ENCODE measurements at places on chromosomes 16 and 17. TPM values are rescaled to one million over a fixed set of nuclear protein-coding genes. Genes with fewer than 3 reads are reported as not detected.
A peak's percentile ranks its signal among the peaks of the same experiment; 100 is the strongest.

DNA sequence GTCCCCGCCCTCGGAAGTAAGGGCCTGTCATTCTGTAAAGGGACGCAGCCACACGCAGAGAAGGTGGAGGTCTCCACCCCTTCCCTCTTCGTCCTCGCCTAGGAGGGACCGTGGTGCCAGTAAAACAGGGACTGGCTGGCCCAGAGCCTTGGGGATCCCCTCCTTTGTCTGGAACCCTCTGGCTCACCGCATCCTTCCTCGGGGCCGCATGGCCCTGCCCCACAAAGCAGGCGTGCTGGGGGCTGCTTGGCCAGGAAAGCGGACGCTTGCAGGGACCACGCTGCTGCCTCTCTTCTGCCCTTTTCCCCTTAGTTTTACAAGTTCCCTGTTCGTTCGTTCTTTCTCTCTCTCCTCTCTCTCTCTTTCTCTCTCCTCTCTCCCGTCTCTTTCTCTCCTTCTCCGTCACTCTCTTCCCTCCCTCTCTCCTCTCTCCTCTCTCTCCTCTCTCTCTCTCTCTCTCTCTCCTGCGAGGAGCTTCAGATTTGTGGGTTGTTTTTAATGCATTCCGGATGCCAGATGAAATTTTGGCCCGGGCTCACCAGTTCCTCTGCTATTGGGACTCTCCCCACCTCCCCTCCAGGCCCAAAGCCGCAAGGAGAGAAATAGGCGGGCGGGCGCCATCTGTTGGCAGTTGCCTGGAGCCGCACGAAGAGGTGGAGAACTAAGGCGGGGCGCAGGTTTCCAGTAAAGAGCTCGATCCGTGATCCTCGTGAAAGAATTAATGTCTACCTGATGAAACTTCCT, 35.1 kb upstream of the CDRT4 start:
- no peak overlapping the region for H3K4me3 ChIP-seq
- H3K27me3 ChIP-seq, result no peaks in the 10 kb centered on the region
- H3K4me1 ChIP-seq, result peaks cover 7% of the 10 kb centered on the region
- H3K27ac ChIP-seq, result no peak overlapping the region

DNA sequence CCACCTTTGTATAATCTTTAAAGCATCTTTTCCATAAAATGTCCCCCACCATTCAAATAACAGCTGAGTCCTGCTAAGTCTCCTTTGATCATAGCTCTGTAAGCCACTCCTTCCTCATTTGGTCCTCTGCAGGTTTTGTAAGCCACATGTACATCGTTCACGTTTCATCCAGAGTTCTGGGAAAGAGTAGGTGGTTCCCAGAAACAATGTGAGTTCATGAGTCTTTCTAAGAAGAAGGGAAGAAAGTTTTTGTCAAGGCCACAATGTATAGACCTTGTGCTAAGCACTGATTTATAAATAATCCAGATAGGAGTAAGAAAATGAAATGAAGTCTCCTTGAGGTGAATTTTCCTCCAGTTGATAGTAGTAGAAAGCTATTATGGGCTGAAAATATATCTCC, 8.7 kb upstream of the ANKS4B start:
- H3K27me3 ChIP-seq, result peaks cover 33% of the 10 kb centered on the region
- DNase-seq, result no peak
- no peaks in the 10 kb centered on the region for H3K4me1 ChIP-seq
- no peak overlapping the region for H3K27ac ChIP-seq

The ABCA5 gene
- total RNA-seq, result 12.8 TPM

GRCh38 chr17:34452769-34453168, 89.7 kb upstream of the CCL1 start:
- H3K27me3 ChIP-seq, result peaks cover 32% of the 10 kb centered on the region
- no peak overlapping the region for H3K4me3 ChIP-seq
- no peaks in the 10 kb centered on the region for H3K4me1 ChIP-seq
- DNase-seq, result no peak
- H3K36me3 ChIP-seq, result no peaks in the 10 kb centered on the region

The TPSAB1 gene
- not detected for total RNA-seq

DNA sequence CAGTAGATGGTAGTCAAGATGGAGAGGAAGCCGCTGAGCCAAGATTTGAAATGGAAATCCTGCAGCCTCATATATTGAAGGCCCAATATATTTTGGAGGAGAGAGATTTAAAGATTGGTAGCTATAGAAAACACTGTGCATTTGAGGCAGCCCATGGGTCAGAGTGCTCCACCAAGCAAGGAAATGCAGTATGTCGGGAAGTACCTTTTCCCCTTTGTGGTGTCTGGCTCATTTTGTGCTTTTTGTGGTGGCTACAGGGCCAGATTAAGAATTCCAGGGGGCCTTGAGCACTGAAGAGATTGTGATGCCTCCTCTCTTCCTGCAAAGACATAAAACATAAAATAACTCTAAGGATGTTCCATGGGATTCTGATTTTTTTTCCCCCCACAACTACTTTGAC, 39.6 kb downstream of the CDRT15 start:
- H3K27me3 ChIP-seq, result no peaks in the 10 kb centered on the region
- peak overlapping the region; percentile 96 for H3K27ac ChIP-seq
- H3K4me1 ChIP-seq, result peaks cover 91% of the 10 kb centered on the region

DNA sequence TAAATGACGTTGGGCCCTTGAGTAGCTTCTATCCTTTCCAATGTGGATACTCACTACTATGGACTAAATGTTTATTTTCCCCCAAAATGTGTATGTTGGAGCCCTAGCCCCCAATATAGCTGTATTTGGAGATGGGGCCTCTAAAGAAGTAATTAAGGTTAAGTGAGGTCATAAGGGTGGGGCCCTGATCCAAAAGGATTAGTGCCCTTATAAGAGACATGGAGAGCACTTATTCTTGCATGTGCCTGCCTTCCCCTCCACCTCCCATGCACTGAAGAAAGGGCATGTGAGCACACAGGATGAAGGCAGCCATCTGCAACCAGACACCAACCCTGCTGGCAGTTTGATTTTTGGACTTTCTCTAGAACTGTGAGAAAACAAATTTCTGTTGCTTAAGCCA, 115.7 kb upstream of the MED13 start:
- no peak overlapping the region for H3K4me3 ChIP-seq
- H3K36me3 ChIP-seq, result no peaks in the 10 kb centered on the region
- peaks cover 3% of the 10 kb centered on the region for H3K27me3 ChIP-seq
- no peaks in the 10 kb centered on the region for H3K4me1 ChIP-seq
- DNase-seq, result no peak

GRCh38 chr16:87856791-87857228, 12.5 kb downstream of the SLC7A5 start:
- H3K27ac ChIP-seq, result peak overlapping the region; percentile 80
- peak overlapping the region; percentile 73 for H3K4me3 ChIP-seq
- peaks cover 55% of the 10 kb centered on the region for H3K36me3 ChIP-seq
- H3K4me1 ChIP-seq, result peaks cover 74% of the 10 kb centered on the region
- H3K27me3 ChIP-seq, result no peaks in the 10 kb centered on the region
- no peak for DNase-seq

DNA sequence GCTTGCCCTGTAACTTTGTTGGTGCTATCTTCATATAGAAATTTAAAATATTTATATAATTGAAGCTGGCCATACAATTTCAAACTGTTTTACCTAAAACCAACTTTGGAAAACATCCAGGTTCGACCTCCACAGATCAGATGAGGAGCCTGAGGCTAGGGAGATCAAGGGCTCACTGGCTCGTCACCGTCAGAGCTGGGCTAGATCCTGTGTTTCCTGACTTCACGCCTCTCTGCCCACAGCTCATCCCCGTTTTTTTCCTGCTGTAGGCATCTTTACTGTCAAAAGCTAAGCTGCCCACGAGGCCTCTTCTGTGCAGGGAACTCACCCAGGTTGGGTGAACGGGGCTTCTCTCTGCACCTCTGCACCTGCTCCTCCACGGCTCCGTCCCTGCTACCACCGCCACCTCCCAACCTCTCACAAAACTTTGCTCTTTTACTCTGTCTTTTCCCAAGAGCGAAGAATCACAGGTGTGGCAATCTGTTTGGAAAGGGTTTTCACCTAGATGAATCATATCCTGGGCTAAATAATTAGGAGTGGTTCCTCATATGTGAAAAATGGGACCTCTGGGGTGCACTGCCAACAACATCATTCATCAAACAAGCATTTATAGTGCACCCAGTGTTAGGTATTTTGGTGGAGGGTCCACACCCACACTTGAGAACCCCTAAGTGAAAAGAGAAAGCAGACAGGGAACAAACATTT, 24.8 kb upstream of the KDM6B start:
- no peak for DNase-seq
- H3K27ac ChIP-seq, result no peak overlapping the region
- H3K4me3 ChIP-seq, result no peak overlapping the region
- no peaks in the 10 kb centered on the region for H3K36me3 ChIP-seq

- no peak overlapping the region for H3K4me3 ChIP-seq
- peaks cover 11% of the 10 kb centered on the region for H3K27me3 ChIP-seq
- DNase-seq, result no peak
- H3K36me3 ChIP-seq, result no peaks in the 10 kb centered on the region
- no peaks in the 10 kb centered on the region for H3K4me1 ChIP-seq
- H3K27ac ChIP-seq, result no peak overlapping the region
Observed at GRCh38 chr17:59456428-59456827, 109.0 kb upstream of the DHX40 start.

The NPIPB9 gene
- total RNA-seq, result 5.3 TPM
